WTC11 (cell line): ENCODE measurements at places on chromosomes 12 and 14.

DNA sequence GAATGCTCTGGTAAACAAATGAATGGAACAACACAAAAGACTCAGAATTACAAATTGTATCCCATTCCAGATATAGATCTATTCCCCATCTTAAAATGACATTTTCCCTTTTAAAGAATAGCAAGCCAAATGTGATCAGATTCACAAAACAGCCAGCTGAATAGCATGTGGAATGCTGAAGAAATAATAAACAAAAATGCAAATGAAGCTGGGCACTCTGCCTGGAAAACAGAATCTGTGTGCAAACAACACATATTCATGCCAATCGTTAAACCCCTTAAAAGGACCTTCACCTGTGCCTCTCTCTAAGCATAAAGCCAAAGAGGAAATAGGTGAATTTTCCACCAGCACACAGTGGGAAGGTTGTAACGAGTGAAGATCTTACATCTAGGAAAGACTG lies 67.9 kb upstream of the PDZRN4 start:
- DNase-seq: no peak

DNA sequence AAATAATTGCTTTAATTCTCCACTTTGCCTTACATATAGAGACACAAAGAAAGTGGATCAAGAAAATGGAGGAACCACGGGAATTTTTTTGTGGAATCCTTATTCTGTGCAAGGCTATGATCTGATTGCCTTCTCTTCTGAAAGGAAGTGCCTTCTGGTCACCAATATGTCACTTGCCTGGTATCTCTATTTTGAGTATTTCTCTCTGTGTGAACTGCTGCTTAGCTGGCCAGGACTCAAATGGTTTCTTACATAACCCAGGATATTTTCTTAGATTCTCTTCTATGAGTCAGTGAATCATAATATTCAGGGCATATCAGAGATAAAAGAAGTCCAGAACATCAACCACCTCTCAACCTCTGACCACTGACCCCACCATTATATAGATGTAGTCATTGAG lies 156.1 kb downstream of the DIO2 start:
- no peak for DNase-seq

GRCh38 chr14:35112641-35113040 lies 9.1 kb downstream of the PPP2R3C start:
- no peak for DNase-seq

GRCh38 chr12:12365446-12365802 lies 8.5 kb downstream of the BORCS5 start:
- DNase-seq: no peak

GRCh38 chr14:37436519-37436918 lies 158.5 kb downstream of the FOXA1 start:
- DNase-seq: no peak

DNA sequence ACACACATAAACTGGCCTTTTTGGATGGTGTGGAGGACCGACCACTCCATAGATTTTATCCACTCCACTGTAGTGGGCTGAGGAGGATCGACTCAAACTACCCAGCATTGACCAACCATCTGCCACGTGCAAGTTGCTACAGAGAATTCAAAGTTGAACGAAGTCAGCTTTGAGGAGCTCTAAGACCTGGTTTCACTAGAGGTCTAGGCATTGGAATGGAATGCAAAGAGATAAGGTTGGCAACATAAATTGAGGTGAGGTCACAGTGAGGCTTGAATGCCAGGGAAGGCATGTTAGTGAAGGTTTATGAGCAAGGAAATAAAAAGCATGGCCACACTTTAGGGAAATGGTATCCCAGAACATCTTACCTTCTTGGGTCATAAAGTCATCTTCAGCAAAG lies 14.5 kb downstream of the VWF start:
- DNase-seq: no peak

DNA sequence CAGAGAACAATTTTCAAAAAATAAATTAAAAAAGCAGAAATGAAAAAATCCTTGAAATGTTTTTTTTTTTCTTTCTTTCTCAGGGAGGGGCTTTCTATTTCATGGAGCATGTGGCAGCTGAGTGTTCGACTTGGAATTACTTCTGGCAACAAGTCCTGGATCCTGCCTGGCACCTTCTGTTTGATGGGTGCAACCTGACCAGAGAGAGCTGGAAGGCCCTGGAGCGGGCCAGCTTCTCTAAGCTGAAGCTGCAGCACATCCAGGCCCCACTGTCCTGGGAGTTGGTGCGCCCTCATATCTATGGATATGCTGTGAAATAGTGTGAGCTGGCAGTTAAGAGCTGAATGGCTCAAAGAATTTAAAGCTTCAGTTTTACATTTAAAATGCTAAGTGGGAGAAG lies 22.5 kb upstream of the HIGD1C start:
- no peak for DNase-seq

DNA sequence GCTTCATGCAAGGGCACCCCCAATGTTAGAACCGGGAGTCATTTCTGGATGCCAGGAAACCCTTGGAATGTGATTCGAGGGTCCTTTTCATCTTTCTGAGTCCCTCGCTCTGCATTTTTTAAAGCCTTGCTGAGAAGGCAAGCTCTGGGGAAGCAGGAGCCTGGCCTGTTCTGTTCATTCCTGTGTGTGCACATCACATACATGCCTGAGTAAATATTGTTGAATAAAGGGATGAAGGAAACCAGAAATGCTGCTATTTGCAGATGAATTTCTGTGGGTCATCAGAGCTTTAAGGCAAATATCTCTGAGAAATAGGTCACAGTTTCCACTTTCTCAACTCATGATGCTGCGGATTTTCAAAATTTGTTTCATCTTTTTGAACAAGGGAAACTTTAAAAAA lies 170.1 kb downstream of the PAH start:
- no peak for DNase-seq

- DNase-seq: no peak
Observed at GRCh38 chr12:79873201-79873600, 61.7 kb downstream of the PPP1R12A start.
